ENCODE measurements at places on chromosomes 3 and 15.
A peak's percentile ranks its signal among the peaks of the same experiment; 100 is the strongest.

DNA sequence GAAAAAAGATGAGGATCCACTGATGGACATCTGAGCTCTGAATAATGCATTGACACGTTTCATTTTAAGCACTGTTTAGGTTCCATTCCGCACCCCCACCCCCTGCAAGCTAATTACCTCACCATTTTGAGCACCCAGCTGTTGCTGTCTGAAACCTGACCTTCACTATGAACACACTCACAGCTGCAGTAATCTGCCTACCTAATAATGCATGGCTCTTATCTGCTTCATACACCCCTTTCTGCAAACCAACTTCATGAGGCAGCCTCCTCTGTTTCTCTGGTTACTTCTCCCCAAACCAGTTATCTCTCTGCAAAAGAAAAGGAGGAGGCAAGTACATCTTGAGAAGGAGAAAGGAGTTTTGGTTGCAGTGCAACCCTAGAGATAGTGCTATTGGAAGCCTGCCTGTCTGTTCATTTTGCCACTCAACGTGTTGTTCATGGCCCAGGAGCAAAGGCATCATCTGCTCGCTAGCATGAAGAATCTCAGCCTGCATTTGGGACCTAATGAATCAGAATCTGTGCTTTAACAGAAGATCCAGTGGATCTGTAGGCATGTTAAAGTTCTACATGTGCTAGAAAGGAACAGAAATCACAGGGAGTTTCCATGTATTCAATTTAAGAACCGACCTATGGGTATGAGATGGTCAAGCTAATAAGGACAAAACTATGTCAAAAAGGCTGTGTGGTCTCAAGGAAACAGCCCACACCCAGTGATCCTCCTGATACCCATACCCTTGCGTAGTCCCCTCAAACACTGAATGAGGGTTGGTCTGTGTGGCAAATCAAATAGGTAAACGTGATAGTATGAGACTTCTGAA is 87.2 kb downstream of the MB21D2 start:
- no peak for DNase-seq

DNA sequence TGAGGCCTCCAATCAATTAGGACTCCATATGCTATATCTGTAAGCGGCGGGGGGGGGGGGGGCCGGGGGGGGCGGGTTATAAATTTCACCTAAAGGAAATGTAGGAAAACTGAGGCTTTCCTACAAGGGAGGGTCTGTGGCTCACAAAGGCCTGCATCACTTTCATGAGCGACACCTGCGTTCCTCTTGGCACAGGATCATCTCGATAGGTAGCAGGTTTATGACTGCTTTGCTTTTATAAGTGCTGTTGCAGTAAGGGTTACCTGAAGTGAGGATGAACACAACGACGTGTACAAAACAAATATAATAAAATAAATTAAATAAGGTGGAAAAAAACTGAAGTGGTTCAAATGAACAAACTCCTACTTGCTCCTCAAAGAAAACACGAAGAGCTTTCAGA is 194.3 kb downstream of the FOXP1 start:
- DNase-seq = no peak

- DNase-seq = no peak
These were observed 18.9 kb upstream of the ARRDC4 start for GRCh38 chr15:97941572-97941971.

DNA sequence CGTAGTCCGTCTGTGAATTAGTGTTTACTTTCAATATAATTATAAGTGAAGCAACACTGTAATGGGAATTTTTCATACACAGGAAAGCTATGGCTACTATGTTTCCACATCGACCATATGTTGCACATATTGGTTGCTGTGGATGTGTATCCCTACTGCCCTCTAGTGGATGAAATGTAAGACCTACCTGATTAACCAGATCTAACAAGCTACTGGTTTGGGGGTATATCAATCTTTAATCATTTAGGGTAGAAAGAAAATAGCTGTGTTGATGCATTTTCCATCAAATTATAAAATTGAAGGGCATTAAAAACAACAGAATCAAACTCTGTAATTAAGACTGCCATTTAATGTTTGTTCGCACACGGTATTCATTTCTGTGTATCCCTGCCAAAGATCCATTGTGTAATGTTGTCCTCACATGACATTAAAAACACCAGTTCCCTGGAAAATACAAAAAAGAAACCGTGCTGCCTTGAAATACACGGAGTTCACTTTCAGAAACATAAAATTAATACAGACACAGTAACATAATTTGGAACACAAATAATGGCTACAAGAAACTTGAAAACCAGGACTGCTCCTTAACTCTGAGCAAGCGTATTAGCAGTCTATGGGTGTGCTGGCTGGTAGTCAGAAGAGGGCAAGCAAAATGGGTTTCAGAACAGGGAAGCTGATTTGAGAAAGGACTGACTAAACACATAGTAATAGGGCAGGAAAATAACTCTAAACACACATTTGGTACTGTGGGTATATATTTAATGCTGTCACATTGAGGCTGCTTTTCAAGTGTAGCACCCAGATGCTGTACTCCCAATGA is 125.1 kb downstream of the TIGIT start:
- no peak for DNase-seq

- DNase-seq = no peak
These were observed 57.4 kb downstream of the APBA2 start for GRCh38 chr15:28943146-28943545.

DNA sequence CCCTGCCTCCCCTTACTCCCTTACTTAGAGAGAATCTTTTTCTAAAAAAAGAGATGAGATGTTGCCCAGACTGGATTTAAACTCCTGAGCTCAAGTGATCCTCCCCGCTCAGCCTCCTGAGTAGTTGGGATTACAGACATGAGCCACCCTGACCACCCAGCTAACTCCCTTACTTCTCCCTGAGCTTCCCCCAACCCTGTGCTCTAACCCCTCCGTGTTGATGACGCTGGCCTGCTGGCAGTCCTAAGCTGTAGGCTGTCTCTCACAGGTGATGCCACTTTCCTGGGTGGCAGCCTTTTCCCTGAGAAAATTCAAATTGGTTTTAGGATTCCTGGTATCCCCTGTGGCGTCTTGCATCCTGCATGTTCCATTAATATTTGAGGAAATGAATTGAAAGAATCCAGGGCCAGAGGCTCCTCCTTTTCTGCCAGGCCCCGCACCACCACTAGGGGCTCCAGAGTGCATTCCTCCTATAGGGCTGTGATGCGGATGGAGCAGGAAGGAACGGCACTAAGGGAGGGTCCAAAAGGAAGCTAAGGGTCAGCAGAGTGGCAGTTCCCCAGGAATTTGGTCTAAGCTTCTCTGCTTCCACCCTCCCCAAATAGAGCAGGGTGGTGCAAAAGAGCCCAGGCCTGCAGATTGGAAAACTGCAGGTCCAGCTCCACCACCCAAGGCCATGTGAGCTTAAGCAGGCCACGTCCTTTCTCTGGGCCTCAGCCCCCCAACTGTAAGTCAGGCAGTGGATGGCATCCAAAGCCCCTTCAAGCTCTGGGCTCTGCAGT is 101.1 kb downstream of the DAPK2 start:
- DNase-seq = peak; percentile 15

DNA sequence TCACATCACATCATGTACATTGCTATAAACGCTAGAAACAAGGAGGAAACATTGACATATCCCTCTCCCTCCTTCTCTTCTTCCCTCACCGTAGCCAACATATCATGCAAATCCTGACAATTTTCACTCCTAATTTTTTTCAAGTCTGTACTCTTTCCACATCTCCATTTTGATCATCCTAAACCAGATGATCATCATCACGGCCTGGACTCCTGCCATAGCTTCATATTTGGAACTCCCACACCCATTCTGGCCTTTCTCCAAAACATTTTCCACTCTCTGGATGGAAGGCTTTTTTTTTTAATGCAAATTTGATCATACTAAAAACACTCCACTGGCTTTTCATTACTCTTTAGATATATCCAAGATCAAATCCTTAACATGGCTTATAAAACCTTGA is 248.0 kb upstream of the CNTN3 start:
- no peak for DNase-seq

DNA sequence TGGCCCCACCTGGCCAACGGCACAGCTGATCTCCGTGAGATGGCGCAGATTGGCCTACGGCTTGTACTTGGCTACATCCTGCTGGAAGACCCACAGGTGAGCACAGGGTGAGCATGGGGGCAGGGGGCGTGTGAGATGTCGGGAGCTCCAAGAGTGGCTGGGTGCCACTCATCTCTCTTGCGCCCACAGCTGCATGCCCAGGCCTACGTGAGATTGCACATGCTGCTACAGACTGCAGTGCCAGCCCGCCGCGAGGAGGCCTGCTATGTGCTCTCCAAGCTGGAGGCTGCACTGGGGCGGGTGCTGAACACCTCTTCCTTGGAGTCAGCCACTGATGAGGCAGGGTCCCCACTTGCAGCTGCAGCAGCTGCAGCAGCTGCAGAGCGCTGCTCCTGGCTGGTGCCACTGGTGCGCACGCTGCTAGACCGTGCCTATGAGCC is 22.3 kb downstream of the NBEAL2 start:
- DNase-seq = no peak

DNA sequence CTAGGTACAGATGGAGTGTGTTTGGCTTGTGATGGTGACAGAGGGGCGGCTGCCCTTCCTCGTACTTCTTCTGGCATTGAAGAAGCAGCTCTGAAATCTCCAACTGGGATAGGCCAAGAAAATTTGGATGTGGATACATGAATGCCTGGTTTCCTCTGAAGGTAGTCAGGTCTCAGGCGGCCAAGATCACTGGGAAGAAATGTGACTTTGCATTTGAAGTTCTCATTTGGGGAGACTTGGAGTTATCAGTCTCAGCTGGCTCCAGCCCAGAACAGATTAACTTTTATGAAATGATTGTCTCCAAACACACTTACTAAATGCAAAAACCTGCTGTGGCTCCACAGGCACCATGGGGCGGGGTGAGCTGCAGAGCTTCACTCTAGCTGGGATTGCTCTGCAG is 215.9 kb downstream of the THSD4 start:
- DNase-seq = no peak

GRCh38 chr15:75053748-75054125 is 30.3 kb downstream of the PPCDC start:
- DNase-seq = no peak

- no peak for DNase-seq
These were observed 58.6 kb upstream of the SLC6A1 start for GRCh38 chr3:10933805-10934481.

DNA sequence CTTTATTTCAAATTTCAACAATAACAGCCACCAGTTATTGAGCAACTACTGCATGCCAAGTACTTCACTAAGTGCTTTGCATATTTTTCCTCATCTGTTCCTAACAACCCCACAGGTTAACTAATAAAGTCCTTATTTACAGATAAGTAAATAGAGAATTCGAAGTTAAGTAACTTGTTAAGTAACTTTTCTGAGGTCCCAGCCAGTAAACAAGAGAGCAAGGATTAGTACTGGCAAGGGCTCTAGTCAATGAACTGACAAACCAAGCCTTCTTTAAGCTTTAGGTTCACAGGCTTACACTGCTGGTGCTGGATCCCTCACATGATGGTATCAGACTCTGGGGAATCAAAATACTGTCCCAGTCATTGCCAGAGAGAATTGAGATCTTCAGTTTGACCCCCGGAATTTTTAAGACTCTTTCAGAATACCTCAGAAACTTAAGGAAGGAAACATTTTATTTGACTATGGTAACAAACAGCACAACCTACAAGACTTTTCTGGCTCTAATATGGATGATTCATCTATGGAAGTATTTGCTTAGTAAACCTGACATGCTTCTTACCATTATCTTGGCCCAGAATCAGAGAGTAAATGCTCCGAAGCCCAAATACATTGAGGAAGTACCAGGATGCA is 16.5 kb downstream of the EMC3 start:
- DNase-seq = no peak

- no peak for DNase-seq
These were observed 121.8 kb upstream of the ATP11B start for GRCh38 chr3:182671541-182671940.

GRCh38 chr3:111035902-111036301 is 35.7 kb upstream of the NECTIN3 start:
- no peak for DNase-seq
